Uterus (tissue), 4 donors: ENCODE measurements at places on chromosomes 12 and 14.

DNA sequence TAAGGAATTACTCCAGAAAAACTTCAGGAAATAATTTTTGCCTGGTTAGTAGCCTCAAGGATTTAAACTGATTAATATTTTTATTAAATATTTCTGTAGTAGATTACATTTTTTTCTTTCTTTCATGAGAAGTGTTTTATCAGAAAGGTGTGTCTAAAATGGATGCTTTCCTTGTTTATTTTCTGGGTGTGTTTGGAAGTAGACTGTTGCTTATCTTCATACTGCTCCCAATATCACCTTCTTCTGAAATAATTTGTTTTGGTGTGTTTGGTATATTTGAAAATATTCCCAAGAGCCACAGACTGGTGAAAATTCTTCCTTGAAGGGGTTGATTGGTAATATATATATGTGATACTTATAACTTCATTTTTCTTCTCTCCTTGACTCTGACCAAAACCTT is 10.1 kb upstream of the REP15 start:
- DNase-seq, result no peak

GRCh38 chr14:91893669-91894068 is 26.3 kb upstream of the TC2N start:
- DNase-seq, result no peak

GRCh38 chr12:12577786-12578185 is 15.1 kb upstream of the DUSP16 start:
- DNase-seq, result no peak

DNA sequence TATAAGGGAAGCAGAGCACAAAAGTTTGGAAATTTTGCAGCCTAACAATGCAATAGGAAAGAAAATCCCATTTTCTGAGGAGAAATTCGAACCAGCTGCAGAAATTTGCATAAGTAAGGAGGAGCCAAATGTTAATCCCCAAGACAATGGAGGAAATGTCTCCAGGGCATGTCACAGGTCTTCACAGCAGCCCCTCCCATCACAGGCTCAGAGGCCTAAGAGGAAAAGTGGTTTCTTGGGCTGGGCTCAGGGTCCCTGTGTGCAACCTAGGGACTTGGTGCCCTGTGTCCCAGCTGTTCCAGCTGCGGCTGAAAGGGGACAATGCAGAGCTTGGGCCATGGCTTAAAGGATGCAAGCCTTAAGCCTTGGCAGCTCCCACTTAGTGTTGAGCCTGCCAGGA is 190.0 kb downstream of the MDGA2 start:
- DNase-seq, result no peak

DNA sequence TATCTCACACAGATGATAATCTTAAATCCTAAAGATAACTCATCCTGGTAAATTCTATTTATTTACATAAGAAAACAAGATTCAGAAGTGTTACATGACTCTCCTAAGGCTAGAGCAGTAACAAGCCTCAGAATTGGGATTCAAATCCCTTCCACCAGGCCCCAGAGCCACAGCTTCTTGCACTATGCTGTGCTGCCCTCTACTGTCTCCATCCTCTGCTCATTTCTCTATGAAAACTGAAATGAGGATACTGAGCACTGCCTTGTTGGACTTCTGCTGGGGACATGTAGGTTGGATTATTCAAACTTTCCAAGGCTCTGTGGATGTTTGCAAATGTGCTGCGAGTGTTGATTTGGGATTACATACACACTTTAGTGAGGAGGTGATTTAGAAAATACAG is 23.5 kb upstream of the C12orf50 start:
- DNase-seq, result no peak

GRCh38 chr14:62307844-62308243 is 545.6 kb downstream of the SNAPC1 start:
- no peak for DNase-seq

DNA sequence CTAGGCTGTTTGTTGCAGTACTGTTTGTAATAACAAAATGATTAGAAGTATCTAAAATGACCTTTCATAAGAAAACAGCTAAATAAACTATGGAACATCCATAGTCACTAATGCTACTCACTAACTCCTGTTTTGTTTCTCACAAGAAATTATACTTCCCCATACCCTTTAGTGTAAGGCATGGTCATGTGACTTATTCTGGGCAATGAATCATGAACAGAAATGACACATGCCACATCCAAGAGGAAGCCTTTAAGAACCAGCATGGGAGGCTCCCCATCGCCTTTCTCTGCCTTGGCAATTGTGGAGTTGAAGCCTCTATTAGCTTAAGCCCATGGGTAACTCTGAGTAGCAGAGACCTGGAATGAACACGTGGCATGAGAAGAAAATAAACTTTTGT is 49.3 kb downstream of the KSR2 start:
- no peak for DNase-seq

DNA sequence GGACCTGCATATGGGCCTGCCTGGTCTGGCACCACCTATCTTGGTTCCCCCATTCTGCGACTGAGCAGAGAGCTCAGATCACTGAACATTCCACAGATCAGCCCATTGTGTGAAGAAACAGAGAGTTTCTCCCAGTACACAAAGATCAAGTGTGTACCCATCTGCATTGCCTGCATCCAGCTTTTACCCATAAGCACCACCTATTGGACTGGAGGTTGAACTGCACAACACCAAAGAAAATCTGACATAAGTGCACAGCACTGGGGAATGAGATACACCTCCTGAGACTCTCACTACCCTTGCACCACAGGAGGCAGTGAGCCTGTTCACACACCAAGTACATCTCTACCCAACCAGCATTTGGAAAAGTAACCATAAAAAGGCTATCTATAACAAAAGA is 362.6 kb upstream of the CLEC14A start:
- no peak for DNase-seq

DNA sequence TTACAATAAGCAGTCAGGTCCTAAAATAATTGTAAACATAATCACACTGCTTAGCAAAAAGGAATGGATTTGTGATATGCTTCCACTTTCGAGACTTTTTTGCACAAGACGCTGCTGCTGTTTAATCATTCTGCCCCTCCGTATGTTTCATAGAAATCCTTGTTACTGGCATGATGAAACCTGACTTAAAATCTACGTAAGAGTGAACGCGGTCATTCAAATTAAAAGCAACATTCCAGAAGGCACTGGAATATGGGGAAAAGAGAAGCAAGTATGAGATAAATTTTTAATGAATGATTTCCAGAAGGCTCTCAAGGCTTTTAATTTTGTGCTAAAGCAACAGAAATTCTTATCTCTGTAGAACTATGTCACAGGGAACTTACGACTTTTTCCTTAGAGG is 1.1 kb downstream of the CNIH1 start:
- no peak for DNase-seq

- DNase-seq, result peak; percentile 94
These were observed 74.0 kb upstream of the MDM1 start for GRCh38 chr12:68406134-68406576.

- no peak for DNase-seq
These were observed 23.6 kb upstream of the ATF1 start for GRCh38 chr12:50740307-50740706.

- DNase-seq, result peak; percentile 27
These were observed 2.3 kb downstream of the SPATS2 start for GRCh38 chr12:49369411-49370145.

- DNase-seq, result no peak
These were observed 148.6 kb downstream of the ANO4 start for GRCh38 chr12:100942984-100943749.

GRCh38 chr12:14810167-14810952 is 3.6 kb downstream of the SMCO3 start:
- no peak for DNase-seq

GRCh38 chr12:106042037-106042436 is 96.7 kb downstream of the NUAK1 start:
- DNase-seq, result no peak

DNA sequence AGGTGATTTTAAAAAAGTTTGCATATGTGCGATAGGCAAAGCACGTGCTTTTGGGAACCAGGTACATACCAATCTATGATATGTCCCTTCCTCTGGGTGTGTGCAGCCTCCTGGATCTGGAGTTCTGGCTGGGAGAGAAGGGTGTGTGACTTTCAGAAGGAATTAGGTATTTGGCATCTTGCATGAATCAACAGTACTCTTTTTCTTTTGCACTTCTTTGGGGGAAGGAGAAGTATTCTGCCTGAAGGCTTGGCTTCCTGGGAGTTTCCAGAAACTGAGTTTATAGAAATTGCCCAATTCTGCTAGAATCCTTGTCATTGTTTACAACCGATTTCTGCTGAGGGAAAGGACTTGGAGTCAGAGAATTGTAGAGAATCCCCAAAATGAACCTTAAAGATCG is 2.9 kb upstream of the CLMN start:
- DNase-seq, result no peak

GRCh38 chr12:131355361-131356245 is 355.3 kb upstream of the SFSWAP start:
- DNase-seq, result no peak

DNA sequence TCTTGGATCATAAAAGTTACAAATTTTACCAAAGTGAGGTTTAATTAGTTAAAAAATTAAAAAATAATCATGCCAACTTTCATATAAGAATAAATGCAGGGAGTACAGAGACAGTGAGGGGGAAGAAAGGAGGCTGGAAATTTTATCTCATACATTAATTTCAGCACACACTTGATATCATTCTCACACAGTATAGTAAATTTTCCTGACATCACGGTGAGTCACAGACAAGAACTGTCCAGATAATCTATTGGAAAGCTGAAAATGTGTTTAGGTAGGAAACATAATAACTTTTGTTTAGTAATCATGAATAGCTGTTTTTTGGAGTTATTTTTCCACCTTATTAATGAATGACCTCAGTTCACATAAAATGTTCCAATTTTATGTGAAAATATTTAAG is 1204.8 kb downstream of the GALC start:
- no peak for DNase-seq

- no peak for DNase-seq
These were observed 8.0 kb upstream of the PGAM5 start for GRCh38 chr12:132702640-132703039.

- no peak for DNase-seq
These were observed 845 bp downstream of the GIT2 start for GRCh38 chr12:109995361-109995685.

- DNase-seq, result no peak
These were observed 28.2 kb downstream of the FOXN3 start for GRCh38 chr14:89388853-89389252.

DNA sequence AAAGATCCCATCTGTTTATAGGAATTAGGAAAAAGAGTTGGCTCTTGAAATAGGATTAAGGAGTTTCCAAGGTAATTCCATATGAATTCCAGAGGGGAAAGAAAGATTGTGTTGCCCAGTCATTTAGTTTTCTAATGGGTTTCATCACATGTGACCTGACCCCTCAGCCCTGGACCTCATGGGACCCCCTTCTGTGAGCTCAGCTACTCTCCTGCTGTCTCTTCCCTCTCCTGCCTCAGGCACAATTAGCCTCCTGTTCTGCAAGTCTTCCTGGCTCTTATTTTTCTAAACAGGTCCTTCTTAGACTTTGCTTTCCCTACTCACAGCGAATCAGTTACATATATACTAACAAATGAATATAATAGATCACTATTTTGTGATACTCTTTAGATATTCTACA is 237.7 kb downstream of the TRHDE start:
- no peak for DNase-seq

GRCh38 chr12:132190834-132191500 is 46.7 kb downstream of the NOC4L start:
- no peak for DNase-seq
